Cortex of kidney (tissue), 1 donor: ENCODE measurements at places on chromosomes 16 and 17.

GRCh38 chr16:66265048-66265415, 101.5 kb upstream of the CDH5 start:
- DNase-seq = no peak

GRCh38 chr16:59601452-59601851, 867.3 kb upstream of the GOT2 start:
- DNase-seq = no peak

DNA sequence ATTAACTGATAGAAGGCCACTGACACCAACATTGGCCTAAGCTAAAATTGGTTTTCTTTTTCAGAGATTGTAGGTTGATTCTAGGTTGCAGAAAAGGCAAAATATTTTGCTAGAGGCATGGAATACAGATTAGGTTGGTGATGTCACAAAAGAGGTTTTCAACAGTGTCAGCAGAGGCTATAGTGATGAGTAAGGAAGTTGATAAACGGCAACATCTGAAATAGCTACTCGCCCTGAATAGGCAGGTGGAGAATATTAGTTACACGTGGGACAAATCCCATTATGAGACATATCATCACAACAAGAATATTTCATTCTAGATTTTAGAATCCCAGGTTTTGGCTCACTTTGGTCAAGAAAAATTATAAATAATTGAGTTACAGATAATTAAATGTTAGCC, 1.5 kb upstream of the TOM1L1 start:
- no peak for DNase-seq

DNA sequence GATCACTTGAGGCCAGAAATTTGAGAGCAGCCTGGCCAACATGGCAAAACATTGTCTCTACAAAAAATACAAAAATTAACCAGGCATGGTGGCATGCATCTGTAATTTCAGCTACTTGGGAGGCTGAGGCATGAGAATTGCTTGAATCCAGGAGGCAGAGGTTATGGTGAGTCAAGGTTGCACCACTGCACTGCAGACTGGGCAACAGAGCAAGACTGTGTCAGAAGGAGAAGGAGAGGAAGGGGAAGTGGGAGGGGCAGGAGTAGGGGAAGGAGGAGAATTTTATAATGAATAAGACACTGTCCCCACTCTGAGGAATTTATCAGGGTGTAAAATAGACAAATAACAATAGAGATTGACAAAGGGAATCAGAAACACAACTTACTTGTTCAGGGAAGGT, 440.6 kb upstream of the DYNLRB2 start:
- no peak for DNase-seq

GRCh38 chr16:86211265-86211664, 299.1 kb upstream of the FOXF1 start:
- no peak for DNase-seq

- DNase-seq = no peak
These were observed 6.9 kb upstream of the SLC13A2 start for GRCh38 chr17:28466521-28467048.

- no peak for DNase-seq
These were observed 20.2 kb downstream of the NGFR start for GRCh38 chr17:49515196-49515770.

DNA sequence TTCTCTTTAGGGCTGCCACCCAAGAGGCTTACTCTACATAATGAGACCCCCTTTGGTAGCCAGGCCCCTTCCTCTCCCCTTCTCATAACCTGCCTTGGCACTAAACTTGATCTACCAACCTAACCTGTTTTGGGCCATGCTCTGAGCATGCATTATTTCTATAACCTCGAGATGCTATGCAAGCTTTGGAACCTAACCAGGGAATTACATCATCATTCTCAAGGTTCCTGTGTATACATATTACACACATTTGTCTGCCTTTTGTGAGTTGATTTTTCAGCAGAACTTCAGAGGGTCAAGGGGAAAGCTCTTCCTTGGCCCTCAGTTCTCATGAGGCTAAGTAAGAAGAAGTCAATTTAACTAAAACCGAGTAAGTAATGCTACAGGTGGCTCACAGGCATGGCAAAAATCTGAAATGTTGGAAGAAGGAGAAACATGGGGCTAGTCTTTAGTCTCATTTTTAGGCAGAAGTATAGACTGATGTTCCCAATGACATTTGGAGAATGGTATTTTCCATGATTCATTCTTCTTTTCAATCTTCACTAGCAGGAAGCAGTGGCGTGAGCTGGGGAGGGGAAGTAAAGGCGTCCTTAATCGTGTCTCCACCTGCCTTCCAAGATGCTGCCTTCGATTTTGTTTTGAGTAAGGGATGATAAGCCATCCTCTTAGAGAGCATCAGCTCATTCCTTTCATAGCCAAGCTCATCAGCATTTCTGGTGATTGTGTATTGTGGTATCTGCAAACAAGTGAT, 308.4 kb downstream of the ABCC12 start:
- no peak for DNase-seq

DNA sequence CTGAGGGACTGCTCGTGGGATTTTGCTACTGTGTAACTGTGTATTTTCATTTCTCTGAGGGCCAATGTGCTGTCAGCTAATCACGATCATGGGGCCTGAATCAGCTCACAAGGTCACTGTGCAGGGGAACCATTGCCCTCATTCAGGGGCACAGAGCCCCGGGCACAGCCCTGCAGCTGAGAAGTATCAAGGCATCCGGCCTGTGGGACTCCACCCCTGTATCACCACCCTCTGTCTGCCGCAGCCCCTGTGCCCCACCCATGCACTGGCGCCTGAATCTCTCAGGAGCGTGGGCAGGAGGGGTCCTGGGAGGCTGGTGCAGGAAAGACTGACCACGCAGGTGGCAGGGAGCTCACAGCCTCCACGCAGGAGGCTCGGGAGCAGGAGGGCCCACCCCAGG, 43.4 kb upstream of the RASD1 start:
- no peak for DNase-seq
